ENCODE measurements at places on chromosomes 3 and 15.

- no peak for DNase-seq
These were observed 81.6 kb upstream of the HERC1 start for GRCh38 chr15:63915209-63915872.

DNA sequence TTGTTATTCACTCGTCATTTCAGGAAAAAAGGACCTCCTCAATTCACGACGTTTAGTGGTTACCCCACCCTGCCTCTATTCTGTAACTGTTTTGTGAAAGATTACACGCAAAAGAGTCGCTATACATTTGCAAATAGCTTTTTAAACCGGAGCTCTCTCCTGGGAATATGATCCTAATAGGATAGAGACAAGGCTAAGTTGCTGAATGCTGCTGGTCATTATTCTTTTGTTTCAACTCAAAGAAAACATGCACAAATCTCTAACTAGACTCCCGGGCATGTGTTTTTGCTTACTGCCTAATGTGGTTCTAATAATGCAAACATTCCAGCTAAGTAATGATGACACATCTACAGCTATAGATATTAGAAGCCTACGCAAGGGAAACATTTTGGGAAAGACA lies 214.6 kb upstream of the MDFIC2 start:
- no peak for DNase-seq

- no peak for DNase-seq
These were observed 47.9 kb downstream of the NAALADL2 start for GRCh38 chr3:174907027-174907426.

DNA sequence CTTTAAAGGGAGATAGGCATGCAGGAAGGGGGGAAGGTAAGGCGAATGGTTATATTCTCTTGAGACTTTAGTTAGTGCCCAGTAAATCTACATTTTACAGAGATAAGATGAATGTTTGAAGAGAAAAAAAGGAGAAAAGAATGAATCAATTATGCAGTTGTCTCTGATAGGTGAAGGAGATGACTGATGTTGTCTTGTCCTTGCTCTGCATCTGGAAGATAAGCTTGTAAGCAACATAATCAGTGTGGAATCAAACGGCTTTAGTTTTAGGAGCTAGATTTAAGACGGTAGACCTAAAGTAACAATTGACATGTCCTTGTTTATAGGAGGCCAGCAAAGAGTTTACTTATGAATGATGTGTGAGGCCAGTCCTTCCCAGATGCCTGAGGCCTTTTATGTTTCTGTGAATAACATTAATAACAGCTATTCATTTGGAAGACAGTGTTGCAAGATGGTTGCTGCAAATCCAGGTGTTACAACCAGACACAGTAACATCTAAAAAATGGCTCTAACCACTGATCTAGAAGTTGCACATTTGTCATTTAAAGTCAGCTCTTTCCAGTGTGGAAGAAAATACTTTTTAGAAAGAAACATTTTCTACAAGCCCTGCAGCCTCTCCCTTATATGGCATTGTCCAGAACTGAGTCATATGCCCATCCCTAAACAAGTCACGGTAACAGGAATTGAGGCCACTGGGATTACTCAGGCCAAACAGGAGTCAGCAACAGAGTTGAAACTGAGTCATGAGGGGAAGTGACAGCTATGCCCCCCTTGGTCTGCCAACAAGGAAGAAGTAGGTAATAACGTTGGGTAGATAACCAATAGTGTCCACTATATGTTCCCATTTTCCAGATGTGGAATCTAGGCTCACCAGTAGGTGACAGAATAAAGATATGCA lies 77.5 kb upstream of the FBN1 start:
- no peak for DNase-seq

- DNase-seq = no peak
These were observed 288.8 kb downstream of the CNTN6 start for GRCh38 chr3:1381647-1382036.

- no peak for DNase-seq
These were observed 22.8 kb upstream of the FGD5 start for GRCh38 chr3:14795996-14796395.

- no peak for DNase-seq
These were observed 189.3 kb downstream of the SV2B start for GRCh38 chr15:91289324-91289723.

- DNase-seq = no peak
These were observed 5.4 kb downstream of the CHRNA5 start for GRCh38 chr15:78570710-78571109.

DNA sequence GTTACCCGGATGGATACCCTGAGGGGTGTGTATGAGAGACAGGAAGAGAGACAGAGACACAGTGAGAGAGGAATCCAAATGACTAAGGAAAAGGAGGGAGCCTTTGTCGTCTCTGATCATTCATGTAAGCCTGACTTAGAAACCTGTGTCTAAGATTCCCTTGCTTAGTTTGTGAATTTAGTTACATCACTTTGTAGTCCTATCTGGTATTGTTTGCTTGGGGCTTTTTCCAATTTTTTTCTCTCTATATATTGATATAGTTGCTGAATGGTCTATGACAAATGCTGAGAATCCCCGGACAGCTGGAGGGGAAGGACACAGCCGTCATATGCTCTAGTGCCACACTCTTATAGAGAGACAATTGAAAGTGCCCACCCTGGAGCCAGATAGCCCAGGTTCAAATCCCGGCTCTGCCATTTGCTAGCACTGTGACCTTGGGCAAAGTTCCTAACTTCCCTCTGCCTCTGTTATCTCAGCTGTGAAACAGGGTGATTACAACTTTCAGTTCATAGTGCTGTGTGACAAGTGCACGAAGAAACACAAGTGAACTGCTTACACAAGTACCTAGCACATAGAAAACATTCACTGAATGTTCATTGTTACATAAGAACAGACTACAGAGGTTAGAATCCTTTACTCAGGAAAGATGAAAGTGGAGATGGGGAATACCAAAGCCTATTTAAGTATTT lies 6.0 kb downstream of the SLC24A5 start:
- no peak for DNase-seq

GRCh38 chr15:60541481-60542299 lies 62.7 kb upstream of the ICE2 start:
- DNase-seq = no peak

DNA sequence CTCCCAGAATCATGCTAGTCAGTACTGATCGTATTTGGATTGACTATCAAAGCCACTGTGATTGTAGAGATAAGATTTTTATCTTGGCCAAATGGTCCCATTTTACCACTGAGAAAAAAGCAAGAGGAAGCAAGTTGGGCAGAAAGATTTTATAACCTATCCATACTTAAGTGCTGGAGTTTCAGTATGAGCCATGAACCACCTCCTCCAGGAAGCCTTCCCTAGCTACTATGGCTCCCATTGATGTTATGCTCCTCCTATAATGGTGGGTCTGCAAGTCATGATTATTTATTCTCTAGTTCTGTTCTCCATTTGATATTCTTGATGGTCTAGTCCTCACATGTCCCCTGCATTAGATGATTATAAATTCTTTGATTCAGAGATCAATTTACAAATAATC lies 6.6 kb downstream of the MEGF11 start:
- no peak for DNase-seq

DNA sequence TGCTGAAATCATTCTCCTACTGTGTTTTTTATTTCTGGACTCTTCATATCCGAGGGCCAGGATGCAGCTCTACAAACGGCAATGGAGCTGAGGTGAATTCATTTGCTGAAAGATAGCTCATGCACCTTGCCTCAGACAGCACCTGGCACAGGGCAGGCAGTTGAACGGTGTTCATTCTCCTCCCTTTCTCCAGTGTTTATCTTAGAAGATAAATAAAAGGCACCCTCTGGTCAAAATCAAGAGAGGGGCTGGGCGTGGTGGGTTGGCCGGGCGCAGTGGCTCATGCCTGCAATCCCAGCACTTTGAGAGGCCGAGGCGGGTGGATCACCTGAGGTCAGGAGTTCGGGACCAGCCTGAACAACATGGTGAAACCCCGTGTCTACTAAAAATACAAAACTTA lies 79.3 kb upstream of the LMOD3 start:
- DNase-seq = no peak

DNA sequence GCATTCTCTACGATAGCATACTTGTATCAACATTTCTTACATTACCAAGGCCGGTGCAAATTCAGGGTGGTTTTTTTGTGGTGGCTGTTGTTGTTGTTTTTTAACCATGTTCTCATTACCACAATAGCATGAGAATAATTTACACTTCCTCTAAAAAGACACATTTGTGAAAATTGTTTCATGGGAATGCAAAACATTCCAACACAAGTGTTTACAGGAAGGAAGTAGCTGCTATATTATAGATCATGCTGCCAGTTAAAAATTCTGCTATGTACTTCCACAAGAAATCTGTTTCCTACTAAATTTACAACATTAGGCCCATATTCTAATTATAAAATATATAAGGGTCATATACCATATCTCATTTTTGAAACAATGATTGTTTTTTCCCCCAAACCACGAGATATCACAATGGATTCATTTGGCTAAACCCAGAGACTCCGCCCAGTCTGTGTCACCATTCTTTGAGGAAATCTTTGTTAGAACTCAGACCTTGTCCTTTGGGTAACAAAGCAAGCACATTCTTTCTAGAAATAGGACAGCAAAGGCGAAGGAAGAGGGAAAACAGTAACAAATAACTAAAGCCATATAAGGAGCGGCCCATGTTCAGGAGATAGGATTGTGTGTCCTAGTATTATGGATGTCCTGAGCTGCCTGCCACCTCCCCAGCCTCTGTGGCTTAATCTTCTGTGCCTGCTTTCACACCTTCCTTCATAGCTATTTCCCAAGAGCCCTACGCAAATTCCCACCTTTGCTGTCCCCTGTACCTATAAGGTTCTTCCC lies 60.1 kb downstream of the UACA start:
- no peak for DNase-seq

DNA sequence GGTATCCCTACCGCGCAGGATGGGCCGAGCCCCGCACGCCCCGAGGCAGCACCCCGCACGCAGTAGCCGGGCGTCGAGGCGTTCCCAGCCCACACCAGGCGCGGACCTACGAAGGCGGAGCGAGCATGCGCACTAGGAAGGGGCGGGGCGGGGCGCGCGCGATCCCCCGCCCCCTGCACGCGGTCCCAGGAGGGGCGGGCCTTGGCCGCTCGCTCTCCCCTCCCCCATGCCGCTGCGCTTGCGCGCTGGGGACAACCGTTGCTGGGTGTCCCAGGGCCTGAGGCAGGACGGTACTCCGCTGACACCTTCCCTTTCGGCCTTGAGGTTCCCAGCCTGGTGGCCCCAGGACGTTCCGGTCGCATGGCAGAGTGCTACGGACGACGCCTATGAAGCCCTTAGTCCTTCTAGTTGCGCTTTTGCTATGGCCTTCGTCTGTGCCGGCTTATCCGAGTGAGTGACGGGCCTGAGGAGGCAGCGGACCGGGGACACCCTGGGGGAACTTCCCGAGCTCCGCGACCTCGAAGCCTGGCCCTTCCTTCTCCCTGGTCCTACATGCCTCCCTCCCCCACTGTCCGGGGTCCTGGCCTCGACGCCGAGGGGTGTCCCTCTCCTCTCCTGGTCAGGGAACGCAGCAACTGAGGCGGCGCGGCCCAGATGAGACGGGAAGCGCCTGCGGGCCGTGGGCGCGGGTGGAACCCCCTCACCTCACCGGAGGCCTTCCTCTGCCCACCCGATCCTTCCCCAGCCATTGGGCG lies at the start of gene SPESP1:
TSS of gene SPESP1 (plus strand) at position 258 of the 755 bp plus-strand sequence. CDS start at position 387, 129 bp downstream.
- no peak for DNase-seq

DNA sequence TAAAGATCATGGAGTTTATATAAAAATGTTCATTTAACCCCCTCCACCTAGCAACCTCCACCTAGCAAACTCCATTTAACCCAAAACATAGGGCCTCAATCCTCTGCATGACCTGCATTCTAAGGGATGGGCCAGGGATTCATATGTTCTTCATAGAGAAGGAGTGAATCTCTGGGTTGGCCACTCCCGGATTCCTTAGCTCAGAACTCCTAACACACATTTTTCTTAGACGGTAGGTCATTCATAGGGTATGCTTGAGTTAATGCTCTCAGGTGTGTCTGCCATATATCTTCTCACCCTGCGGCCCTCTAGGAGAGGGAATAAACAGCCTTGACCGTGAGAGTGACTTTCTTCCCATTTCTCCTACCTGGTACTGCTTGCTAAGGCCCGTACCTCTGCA lies 102.0 kb upstream of the IGSF10 start:
- no peak for DNase-seq

- no peak for DNase-seq
These were observed 17.3 kb upstream of the SAMD7 start for GRCh38 chr3:169894110-169894509.

GRCh38 chr3:4416961-4417360 lies 50.1 kb downstream of the SUMF1 start:
- DNase-seq = no peak

DNA sequence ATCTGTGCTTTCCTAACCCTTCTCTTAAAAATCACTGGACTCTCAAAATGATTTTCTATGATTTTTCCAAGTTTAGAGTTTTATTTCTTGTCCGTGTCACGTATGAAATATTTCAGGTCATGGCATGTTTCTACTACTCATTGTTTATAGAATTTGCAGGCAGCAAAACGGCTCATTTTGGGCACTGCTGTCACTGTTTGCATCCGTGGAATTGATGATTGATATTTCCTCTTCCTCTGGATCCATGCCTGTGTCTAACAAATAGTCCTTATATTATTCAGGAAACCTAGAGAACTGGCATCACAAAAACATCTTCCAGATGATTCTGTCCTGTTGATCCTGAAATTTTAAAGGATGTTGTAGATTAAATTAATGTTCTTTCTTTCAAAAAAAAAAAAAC lies 47.6 kb downstream of the LARS2 start:
- DNase-seq = no peak

GRCh38 chr15:40274350-40275274 lies 8.3 kb downstream of the ANKRD63 start:
- peak; percentile 87 for DNase-seq

DNA sequence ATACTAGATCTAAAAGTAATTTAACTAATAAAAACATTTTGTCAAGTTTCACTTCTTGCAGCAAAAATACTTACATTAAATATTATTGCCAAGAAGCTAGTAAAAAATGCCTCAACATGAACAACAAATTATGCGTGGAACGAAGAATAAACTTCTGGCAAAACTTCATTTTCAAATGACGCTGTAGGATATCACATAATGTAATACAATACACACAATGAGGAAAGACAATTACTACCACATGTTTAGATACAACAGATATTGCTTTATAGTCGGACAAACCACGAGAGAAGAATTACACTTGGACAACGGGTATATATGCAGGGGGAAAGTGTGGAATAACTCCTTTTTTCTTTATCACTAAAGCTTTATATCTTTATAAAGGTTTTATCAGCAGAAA lies 21.6 kb downstream of the P3H2 start:
- no peak for DNase-seq

DNA sequence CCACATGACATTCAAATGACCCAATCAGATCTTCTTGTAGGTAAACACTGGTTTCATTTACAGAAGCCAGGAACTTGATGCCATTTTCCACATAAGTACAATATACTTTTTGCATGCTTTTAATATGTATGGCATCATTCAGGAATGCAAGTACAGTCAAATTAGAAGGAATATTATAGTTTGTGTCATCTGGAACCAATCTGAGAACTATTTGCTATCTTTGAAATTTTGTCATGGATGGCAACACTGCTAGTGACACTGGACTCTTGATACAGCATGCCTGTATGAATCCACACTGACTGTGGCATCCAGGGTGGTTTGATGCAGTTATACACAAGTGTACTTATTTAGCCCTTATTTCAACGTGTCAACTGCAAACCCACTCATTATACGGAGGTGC lies 141.6 kb downstream of the EBLN2 start:
- no peak for DNase-seq
